ENCODE measurements at places on chromosomes 5 and 9.

DNA sequence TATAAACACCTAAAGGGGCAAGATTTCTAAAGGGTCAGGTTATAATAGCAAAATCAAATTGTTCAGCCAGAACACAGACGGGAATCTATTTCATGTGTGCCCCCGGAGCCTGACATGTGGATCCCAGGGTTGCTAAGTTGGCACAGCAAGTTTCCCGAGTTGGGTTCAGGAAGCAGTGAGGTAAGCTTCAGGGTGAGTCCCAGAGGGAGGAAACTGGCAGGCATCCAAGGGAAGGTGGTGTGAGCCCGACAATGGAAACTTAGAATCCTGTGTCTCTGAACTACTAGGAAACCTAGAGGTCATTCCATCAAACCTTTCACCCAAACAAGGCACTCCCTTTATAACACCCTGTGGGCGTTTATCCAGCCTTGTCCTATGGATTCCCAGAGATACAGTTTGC lies 98.4 kb downstream of the ADRB2 start:
- DNase-seq = no peak

DNA sequence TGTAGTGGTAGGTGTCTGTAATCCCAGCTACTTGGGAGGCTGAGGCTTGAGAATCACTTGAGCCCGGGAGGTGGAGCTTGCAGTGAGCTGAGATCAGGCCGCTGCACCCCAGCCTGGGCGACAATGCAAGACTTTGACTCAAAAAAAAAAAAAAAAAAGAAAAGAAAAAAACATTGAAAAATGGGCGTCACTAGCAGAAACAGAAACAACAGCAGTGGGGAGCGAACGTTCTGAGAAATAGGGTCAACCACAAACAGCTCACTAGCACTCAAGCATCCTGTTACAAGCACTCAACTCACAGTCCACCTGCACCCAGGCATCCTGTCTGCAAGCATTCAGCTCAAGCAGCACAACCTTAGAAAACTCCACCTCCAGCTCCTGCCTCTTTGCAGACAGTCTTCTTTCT lies 17.2 kb downstream of the TRIM14 start:
- DNase-seq = no peak

DNA sequence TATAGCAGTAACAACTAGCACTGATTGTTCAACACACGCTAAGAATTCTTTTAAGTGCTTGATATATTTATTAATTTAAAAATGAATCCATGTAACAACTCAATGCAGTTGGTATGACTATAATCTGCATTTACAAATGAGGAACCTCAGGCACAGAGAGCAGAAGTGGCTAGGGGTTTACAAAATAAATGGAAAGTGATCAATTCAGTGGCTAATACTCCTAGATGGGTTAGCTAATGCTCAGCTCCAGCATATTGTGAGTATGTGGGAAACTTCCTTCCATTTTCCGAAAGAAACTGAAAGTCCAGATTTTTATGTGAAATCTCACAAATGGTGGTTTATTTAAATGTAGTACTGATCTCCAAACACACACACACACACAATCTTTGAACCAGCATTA lies 128.0 kb downstream of the RFX3 start:
- no peak for DNase-seq

DNA sequence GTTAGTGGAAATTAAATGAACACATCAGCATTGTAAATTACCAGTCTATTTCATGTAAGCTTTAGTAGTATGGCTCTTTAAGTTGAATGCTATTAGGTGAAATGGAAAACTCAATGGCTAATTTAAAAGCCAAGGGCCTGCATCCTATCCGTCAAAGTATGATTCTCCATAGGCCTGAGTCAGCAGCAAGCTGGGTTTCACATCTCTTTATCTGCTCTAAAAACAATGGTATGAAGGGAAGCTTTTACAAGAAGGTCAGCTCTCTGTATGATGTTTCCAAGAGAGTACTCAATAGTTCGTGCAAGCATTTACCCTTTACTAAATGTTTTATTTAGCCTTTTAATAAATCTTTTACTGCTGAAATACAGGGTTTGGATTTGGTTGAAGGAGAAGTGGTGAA lies 62.8 kb downstream of the MAP1B start:
- no peak for DNase-seq

- DNase-seq = no peak
Observed at GRCh38 chr9:33787839-33788238, 7.5 kb upstream of the PRSS3 start.

- DNase-seq = no peak
Observed at GRCh38 chr5:5332287-5332686, 90.2 kb upstream of the ICE1 start.

DNA sequence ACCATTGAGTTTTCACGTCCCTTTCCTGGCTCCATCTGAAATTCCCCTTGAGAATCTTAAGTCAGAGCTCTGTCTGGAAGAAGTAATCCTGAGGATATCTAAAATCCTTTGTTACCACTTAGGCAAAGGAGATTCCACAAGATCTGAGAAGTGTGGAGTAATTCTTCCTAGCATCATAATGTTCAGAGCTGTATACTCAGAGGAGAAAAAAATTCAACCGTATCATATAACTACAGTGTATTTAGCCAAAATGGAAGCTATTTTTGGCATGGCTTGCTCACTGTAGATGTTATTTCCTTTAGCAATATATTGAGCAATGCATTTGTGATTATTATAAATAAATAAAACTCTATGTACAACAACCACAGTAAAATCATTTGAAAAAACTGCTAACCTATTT lies 1858.4 kb downstream of the EFNA5 start:
- DNase-seq = no peak

- no peak for DNase-seq
Observed at GRCh38 chr9:134283111-134283515, 43.1 kb upstream of the RXRA start.

DNA sequence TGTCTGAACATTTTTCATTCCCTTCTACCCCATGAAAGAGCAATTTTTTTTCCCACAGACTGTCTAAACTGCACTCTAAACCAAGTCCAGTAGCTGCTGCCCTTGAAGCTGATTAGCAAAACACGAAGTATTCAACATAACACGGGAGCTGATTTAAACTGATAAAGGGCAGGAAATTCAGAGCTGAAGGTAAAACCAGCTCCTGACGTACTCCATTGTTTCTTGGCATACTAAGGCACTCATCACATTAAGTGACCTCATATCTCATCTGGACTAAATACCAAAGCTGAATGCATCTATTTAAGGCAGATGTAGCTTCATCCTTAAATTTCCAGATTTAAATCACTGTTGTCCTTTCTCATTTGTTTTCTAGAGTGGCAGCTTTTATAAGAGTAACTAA lies 12.0 kb downstream of the GDF9 start:
- no peak for DNase-seq

DNA sequence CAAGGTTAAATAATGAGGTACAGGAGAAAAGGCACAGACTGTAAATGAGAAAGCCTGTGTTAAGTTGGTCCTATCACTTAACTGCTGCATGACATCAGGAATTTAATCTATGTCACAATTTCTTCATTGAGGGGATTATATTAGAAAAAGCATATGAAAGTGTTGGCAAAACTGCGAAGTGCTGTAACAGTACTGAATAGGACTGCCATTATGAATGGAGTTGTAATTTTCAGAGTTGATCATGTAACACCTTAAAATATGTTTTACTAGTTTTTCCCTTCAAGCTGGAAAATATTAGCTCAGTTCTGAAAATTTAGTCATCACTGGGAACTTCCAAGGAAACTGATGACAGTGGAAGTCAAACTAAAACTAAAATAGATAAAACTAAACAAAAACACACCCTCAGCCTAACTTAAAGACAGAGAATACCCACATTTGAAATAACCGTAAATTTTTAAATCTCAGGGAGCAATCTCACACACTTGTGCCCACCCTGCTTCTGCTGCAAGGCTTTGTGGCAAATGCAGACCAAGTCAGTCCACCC lies 45.1 kb downstream of the ERMP1 start:
- DNase-seq = no peak

DNA sequence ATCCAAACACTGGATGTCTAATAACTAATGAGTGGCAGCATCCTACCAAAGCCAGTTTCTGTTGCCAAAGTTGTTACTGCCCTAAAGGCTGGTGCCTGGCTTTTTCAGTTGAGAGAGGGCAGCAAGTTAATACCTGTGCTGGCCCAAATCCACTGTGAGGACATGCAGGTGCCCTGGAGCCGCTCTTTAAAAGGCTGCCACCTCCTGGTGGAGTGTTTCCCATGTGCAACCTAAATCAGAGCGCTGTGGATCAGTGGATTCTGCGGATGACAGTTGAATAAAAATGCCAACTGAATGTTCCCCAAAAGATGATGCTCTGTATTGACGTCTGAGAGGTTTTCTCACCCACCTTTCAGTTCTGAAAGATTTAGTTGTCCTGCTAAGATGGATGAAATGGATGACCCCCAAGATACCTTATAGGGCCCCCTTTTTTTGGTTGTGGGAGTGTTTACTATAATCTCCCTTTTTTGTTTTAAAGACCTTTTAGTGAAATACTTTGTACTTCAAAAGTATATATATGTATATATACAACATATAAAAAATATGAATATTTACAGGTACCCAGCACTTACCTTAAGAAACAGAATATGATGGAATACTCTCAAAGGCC lies 146.4 kb downstream of the EGFLAM start:
- no peak for DNase-seq

DNA sequence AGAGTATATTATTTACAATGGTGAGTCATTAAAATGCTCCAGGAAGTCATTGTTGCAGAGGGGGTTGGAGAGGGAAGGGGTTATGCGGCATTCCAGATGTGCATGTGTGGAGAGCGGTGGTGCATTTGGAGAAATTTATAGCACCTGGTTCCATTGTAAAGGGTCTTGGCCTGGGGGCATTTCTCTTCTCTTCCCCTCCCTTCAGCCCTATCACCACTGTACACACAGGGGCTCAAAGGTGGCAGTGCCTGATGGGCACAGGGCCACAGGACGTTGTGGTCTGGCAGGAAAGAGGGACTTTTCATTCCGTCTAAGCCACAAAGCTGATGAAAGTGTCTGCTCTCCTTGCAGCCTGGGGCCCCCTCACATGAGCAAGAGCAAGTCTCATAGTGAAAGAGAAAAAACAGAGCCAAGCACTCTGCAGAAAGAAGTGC lies 442.4 kb upstream of the ZNF462 start:
- peak; percentile 19 for DNase-seq

DNA sequence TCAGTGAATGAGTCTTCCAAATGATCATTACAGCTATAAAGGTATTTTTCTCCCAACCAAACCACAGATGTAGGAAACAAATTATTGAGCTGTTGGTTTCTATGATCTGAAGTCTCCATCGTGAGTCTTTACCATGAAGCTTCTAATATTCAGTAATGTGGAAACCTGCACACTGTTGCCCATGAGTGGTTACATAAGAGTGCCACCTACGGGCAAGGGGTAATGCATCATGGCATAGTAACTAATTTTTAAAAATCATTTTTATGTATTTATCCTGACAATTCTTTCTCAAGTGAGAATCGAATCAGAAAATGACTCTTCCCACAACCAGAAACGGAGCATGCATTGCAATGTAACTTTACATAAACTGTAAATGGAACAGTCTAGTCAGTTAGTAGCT lies 282.5 kb upstream of the SMARCA2 start:
- no peak for DNase-seq

GRCh38 chr5:112068593-112068992 lies 311.6 kb upstream of the NREP start:
- DNase-seq = no peak

DNA sequence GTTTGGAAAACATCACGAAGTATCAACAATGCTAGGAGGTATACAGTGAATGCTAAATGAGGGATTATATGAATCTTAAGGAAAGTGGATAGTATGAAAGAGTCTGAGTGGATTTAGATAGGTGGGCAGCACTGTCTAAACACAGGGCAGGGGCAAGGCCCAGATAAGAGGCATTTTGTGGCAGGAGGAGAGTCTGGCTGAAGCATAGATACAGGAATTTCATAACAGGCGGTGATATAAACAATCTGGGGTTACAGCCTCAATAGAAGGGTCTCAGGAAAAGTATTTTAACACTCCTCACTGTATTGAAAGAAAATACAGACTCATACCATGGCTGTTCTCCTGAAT lies 96.9 kb downstream of the PLPP1 start:
- DNase-seq = peak; percentile 50

GRCh38 chr5:96391921-96392320 lies 41.1 kb downstream of the PCSK1 start:
- no peak for DNase-seq

GRCh38 chr9:115262952-115263351 lies 145.0 kb upstream of the TNC start:
- peak; percentile 25 for DNase-seq

- DNase-seq = no peak
Observed at GRCh38 chr9:72371151-72371550, 6.1 kb upstream of the ZFAND5 start.

GRCh38 chr5:14440223-14440581 lies 141.4 kb upstream of the OTULINL start:
- DNase-seq = no peak

DNA sequence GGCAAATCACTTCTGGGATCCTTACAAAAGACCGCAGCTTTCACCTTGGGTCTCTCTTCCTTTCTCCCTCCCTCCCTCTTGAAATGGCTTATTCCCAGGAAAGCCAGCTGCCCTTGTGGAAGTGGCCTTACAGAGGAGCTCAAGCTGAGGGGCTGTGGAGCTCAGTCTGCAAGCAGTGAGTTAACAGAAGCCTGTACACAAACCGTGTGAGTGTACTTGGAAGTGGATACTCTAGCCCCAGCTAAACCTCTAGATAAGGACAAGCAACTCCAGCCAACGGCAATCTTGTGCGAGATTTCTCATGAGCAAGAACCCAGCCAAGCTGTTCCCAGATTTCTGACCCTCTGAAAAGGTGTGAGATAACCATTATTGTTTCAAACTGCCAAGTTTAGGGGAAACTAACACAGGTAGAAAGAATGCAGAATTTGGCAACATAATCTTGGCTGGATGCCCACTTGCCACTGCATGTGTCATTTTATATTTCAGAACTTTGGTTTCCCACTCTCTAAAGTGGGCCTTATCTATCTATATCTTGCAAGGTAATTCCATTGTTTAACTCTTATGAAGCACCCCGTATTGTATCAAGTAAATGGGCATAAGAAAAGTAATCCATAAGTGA lies 85.6 kb downstream of the CDH18 start:
- no peak for DNase-seq

DNA sequence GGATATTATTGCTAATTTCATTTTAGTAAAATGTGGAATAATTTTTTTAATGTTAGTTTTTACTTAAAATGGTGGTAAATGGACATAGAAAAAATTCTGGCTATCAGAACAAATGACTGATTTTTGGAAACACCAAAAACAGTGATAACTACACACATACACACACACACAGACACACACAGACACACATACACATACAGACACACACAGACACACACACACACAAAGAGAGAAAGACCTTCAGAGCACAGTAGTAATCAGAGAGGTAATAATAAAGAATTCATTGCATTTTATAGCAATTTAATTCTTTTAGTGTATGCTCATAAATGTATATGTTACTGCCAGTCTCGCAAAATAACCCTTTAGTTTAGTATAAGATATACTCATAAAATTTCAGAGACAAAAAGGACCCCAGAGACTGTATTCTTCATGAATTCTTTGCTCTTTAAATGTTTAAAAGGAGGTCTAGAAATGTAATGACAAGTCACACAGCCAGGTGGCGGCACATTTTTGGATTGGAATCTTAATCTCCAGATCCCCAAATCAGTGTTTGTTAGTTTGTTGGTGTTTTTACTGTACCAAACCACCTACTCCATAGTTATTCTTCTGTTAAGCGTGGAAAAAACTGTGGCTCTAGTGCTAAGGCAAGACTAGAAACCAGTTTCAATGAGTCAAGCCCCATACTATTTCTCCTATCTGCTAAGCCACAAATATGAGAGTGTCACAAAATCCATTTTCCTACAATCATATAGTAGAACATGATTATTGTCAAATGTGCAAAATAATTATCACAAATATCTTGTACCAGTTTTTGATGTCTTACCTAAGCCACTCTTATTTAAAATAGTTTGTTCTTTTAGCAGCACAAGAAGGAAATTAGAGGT lies 109.9 kb downstream of the EDIL3 start:
- DNase-seq = no peak

All from kidney glomerular epithelial cell (primary cell).